Kidney glomerular epithelial cell (primary cell): ENCODE measurements at places on chromosomes 12 and 14.

GRCh38 chr14:65072256-65072655, 30.1 kb downstream of the MAX start:
- no peak for DNase-seq

DNA sequence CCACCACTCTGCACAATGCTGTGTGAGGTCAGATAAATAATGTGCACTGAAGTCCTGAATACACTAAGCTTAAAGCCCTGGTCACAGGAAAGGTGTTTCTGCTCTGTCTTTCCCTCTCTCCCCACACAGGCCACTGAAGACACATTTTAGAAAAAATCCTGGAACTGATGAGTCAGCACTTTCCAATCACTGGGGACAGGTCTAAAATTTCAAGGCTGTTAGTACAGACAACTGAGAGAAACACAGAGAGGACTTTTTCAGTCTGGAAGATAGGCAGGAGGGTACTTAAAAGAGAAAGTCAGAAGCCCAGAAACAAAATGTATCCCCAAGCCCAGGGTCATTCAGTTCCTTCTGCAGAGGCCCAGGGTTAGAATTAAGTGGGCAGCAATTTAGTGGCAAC, 333.9 kb upstream of the CCDC196 start:
- DNase-seq: no peak

GRCh38 chr12:42809226-42809625, 219.7 kb upstream of the PRICKLE1 start:
- peak; percentile 11 for DNase-seq

GRCh38 chr14:22097586-22098292, 424.1 kb upstream of the OR4E1 start:
- no peak for DNase-seq

DNA sequence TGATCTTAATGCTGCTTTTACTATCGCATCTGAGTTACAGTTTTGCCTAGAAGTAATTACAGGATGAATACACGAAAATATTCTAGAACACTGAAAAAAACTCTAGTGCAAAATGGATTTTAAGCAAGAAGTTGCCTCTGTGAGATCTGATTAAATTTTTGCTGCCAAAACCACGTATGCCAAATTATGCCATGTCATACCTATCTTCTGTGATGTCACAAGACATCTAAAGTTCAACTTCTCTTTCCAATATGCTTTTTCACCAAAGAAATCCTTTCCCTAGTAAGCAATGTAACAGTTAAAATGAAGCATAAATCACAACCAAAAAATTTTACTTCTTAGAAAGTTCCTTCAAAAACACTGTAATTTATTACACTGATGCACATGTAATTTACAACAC, 39.6 kb downstream of the HECTD4 start:
- DNase-seq: no peak

DNA sequence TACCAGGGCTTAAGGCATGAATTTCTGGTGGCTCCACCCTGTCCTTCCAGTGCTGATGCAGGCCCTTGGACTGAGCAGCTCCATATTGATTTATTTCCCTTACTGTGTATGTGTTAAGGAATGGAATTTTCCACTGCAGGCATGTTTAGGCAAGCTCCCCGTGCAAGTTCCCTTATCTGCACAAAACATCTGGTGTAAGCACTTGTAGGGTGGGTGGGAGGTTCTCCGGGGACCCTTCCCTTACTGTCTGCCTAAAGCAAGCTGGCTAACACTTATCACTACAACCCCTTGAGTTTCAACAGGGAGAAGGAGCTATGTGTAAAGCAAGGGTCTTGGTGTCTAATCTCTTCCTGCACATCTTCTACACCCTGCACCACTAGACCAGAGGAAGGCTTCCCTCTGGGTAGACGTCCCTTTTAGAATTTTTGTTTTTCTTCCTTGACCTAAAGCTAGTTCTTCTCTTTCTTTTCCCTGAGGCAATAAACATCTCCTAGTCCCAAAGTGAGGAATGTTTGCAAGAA, 22.0 kb upstream of the DRAM1 start:
- DNase-seq: no peak

DNA sequence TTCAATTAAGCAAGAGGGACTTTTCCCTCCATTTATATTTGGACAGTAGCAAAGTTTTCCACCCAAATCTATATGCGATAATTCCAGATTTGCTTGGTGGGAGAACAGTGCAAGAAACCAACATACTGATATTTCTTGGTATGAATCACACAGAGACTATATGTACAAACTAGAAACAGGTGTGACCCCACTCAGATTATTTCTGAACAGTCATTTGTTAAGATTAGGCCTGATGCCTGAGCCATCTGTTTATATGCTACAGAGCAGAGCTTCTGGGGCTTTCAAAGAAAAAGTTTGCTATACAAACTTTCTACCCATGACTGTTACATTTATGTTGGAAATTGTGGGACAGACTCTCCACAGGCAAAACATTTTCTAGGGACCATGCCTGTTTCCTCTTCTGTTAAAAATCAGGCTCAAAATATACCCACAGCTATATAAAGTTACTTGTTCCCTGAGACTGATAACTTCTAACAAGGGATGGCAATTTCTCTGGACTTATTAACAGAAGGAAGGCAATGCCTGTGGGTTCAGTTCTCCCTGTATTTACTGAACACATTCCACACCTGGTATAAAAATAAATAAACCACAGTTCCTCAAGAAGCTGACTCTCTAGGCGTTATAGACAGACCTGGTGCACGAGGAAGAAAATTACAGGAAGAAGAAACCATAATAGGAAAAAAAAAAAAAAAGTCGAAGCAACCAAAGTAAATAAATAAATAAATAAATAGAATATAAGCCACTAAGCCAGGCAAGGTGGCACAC, 8.0 kb downstream of the PTPN21 start:
- DNase-seq: no peak

- DNase-seq: peak; percentile 45
Measured at GRCh38 chr12:102816816-102817434, 100.1 kb downstream of the PAH start.

DNA sequence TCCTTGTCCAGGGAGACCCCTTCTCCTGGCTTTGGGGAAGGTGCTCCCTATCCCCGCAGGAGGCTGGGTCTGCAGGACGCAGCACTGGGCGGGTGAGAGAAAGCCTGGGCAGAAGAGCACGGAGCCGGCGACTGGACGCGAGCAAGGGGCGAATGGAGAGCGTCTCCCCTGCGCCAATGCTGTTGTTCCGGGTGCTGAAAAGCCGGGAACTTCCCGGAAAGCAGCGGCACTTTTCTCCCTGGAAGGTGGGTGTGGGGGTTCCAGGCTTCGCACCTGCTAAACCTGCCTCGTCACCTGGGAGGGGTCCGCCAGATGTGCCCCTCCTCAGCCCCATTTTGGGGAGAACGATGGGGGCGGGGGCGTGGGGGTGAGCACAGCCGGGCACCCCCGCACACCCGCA, 417.1 kb upstream of the TMTC1 start:
- no peak for DNase-seq

DNA sequence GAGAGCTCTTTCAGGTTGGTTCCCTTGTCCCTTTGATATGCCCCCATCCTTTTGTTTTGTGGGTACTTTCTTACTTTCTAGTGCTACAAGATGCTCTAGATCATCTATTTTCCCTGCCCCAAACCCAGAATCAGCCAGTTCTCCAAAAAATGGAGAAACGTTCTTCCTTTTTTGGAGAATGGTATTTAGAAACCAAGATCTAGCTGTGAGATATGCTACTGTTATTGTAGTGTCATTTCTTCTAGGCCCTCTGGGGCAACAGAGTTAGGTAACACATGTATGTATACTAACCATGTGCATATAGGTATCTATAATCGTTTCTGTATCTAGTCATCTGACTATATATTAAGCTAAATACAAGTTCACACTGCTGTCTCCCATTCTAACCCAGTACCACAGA, 6.9 kb upstream of the IGFBP6 start:
- DNase-seq: no peak

- DNase-seq: no peak
Measured at GRCh38 chr14:51228890-51229289, 11.2 kb upstream of the TMX1 start.

GRCh38 chr12:39275846-39276245, 167.1 kb downstream of the KIF21A start:
- no peak for DNase-seq

- peak; percentile 4 for DNase-seq
Measured at GRCh38 chr12:94980577-94980976, 22.9 kb downstream of the NDUFA12 start.

DNA sequence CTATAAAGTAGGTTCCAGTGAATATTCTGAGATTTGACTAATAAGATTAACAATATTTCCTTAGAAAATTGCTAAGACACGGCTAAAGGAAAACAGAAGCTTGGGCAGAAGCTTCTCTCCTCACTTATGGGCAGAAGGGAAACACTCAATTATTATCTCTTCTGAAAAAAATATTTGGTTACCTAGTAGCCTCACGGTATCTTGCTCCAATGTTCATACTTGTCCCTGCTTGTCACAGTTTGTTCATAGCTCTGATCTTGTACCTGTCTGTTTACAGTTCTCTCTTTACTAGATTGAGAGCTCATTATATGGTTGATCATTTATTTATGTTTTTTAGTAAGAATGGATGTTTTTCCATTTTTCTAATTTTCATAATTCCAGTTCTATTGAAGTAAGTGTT, 458.0 kb upstream of the ATP2B1 start:
- no peak for DNase-seq

GRCh38 chr12:101841069-101841468, 10.3 kb upstream of the GNPTAB start:
- no peak for DNase-seq

GRCh38 chr12:4288296-4289131, 15.0 kb downstream of the CCND2 start:
- no peak for DNase-seq

GRCh38 chr12:119154435-119154818, 24.3 kb upstream of the HSPB8 start:
- DNase-seq: no peak

DNA sequence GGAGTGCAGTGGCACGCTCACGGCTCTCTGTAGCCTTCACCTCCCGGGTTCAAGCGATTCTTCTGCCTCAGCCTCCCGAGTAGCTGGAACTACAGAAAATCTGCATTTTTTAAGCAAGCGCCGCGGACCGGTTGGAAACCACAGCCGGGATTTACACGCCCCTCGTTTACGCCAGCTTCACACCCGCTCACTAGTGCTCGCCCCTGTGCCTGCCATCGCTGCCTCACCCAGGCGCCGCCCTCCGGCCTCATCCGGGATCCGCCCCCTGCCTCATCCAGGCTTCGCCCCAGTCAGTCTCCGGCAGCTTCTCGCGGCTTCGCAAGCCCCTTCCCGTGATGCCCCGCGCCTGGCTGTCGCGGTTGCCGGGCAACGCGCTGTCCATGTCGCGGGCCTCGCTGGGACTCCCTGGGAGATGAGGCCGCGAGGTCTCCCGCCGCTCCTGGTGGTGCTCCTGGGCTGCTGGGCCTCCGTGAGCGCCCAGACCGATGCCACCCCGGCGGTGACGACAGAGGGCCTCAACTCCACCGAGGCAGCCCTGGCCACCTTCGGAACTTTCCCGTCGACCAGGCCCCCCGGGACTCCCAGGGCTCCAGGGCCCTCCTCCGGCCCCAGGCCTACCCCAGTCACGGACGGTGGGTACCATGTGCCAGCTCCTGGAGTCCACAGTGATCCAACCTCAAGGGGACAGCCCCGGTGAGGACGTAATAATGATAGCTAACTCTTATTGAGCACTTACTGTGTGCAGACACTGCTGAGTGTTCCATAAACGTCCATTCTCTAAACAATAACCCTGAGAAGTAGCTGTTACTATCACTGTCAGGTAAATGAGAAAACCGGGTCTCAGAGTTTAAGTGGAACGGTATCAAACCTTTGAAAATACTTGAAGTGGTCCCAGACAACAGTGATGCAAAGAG, at the start of gene TCTN1:
TSS of gene TCTN1 (plus strand) at position 359 of the 914 bp plus-strand sequence. CDS start at position 413, 54 bp downstream.
- DNase-seq: peak; percentile 89

- DNase-seq: no peak
Measured at GRCh38 chr14:75370416-75371205, 57.2 kb upstream of the JDP2 start.

GRCh38 chr12:93183940-93184671, 193.6 kb upstream of the NUDT4 start:
- no peak for DNase-seq
